ENCODE measurements at places on chromosomes 2 and 18. TPM values are rescaled to one million over a fixed set of nuclear protein-coding genes. Genes with fewer than 3 reads are reported as not detected.

IL1B gene
- polyA plus RNA-seq = 7.5 TPM

SAG gene
- polyA plus RNA-seq = 0.03 TPM

TMEM37 gene
- 7.8 TPM for polyA plus RNA-seq

CCDC74B gene
- polyA plus RNA-seq = 8.1 TPM

MATN3 gene
- 2.0 TPM for polyA plus RNA-seq

PHLPP1 gene
- polyA plus RNA-seq = 6.6 TPM

TXNDC2 gene
- 0.08 TPM for polyA plus RNA-seq

MC5R gene
- not detected for polyA plus RNA-seq

LIMS4 gene
- 2.8 TPM for polyA plus RNA-seq

CD8B2 gene
- 1.8 TPM for polyA plus RNA-seq

SERPINB4 gene
- polyA plus RNA-seq = not detected

EML6 gene
- polyA plus RNA-seq = 1.4 TPM

IL1A gene
- polyA plus RNA-seq = 1.3 TPM

FAM110C gene
- polyA plus RNA-seq = 3.8 TPM

NYAP2 gene
- 0.01 TPM for polyA plus RNA-seq

SFTPB gene
- not detected for polyA plus RNA-seq

RAB27B gene
- 0.90 TPM for polyA plus RNA-seq

DQX1 gene
- 0.27 TPM for polyA plus RNA-seq

INPP4A gene
- polyA plus RNA-seq = 19.2 TPM

FEV gene
- polyA plus RNA-seq = not detected

EPB41L5 gene
- 10.3 TPM for polyA plus RNA-seq

NPPC gene
- 0.37 TPM for polyA plus RNA-seq

Data from urinary bladder (tissue), 4 donors.